ENCODE measurements at places on chromosomes 11 and 22. TPM values are rescaled to one million over a fixed set of nuclear protein-coding genes. Genes with fewer than 3 reads are reported as not detected.

DNA sequence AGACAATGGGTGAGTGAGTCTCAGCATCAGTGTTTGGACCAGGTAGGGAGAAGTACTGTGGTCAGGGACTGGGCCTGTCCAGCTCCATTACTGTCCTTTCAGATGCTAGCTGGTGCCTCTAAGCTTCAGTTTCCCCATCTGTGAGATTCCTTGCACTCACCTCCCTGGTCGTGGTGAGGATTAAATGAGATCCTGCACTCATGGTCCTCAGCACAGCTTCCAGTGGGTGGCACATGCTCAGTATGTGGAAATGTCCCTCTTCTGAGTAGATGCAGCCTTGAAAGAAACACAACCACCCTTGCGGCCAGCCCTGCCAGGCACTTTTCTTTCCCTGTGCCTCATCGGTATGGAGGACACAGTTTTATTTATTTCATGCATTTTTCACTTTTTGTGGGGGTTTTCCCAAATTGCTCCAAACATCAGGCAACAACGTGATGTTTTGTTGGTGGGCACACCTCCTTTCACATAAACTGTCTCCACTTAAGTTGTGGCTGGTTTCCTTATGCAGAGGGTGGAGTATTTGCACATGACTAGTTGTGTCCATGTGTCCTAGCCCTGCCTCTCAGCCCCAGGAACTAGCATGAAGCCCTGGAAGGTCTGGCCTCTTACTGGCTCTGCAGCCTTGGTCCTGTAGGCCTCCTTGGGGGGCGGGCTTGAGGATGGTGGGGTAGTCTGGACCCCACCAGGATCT, 1.1 kb downstream of the LZTR1 start:
- DNase-seq = no peak

DNA sequence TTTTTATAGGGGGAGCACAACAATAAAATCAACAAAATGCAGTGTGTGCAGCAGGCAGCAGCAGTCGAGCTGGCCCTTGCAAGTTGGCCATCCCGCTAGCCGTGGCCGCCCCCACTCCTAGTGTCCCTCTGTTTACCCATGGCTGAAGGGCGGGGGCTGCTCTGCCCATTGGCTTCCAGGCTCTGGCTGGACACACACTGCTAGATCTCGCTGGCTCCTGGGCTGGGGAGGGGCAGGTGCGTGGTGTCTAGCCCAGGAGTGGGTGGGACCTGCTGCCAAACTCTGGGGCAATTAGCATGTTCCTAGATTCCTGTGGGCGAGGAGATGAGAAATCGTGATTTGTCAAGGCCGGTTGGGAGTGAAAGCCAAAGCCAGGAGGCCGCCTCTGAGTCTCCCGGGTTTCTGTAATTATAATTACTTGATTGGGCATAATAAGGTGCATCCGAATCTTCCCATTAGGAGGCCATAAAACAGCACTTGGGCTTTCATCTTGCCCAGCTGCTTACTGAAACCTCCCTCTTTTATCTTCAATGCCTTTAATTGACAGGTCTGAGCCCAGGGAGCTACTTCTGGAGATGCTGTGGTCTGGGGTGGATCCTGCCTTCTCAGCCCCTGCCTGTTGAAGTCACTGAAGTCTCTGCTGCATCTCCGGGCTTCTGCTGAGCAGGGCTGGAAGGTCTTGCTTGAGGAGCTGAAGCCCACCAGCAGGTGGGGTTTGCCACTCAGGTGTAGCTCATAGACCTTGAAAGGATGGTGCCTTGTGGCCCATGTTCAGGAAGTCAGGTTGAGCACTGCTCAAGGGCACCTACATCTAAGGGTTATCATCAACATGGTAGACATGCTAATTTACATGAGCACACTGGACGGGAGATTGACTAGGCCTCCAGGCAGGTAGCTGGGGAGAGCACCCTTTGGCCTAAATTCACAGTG, 44.5 kb upstream of the DKK3 start:
- no peak for DNase-seq

Gene NAV2
- 65.9 TPM for total RNA-seq

DNA sequence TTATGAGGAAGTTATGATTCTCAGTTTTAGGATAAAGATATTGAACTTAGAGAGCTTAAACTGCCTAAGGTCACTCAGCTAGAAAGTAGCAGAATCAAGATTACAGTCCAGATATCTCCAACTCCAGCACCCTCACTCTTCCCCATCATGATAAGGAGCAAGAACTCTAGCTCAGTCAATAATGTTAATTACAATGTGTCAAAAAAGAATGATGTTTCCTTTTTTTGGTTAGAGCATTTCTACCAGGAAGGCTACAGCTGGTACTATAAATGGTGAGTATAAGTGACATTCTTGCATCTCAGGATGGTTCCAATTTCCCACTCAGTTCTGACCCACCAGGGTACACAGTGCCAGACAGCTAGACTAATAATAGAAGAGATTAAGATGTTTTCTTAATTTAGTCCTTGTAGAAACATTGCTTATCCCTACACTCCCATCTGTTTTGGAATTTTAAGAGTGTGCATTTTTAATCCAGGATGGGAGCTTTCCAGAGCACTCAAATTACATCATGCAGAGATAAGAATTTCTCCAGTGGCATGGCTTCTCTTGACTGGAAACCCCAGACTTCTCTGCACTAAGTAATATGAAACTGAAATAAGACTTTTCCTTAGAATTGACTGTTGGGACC, 21.6 kb upstream of the BBOX1 start:
- DNase-seq = no peak

- no peak for DNase-seq
Observed at GRCh38 chr11:48017105-48017830, 36.9 kb downstream of the PTPRJ start.

DNA sequence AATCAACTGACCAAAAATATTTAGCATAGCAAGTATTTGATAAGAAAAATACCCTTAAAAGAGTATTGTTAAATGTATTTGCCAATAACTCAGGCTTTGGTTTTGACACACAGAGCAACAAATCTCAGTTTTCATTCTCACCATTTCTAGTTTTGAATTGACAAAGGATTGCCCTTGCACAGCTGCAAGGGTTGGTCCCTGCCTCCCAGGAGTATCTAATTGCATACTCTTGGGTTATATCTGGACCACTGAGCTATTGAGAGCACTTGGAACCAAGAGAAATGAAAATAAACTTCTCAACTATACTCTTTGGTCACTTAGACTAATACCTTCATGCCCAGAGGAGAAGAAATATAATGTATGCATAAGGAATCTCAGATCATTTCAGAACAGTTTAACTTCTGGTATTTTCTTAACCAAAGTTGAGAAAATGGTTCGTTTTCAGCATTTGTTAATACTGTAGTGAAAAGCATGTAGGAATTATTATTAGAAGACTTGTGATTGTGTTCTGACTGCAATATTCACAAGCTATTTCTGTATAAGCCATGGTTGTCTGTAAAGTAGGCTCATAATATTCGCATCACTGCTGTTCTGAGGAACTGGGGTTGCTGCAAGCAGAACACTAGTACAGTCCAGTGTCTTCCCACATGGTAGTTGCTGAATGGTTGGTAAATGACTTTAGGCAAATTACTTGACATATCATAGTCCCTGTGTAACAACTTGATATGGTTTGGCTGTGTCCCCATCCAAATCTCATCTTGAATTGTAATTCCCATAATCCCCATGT, 7.9 kb downstream of the C2CD3 start:
- no peak for DNase-seq

Gene CABP4
- 1.9 TPM for total RNA-seq

Gene MRPL49
- 45.4 TPM for total RNA-seq

GRCh38 chr22:41403532-41404318, 22.0 kb downstream of the TEF start:
- DNase-seq = peak; percentile 87

GRCh38 chr11:10317776-10318526, 13.1 kb downstream of the ADM start:
- DNase-seq = no peak

GRCh38 chr22:44496844-44497217, 1.2 kb downstream of the RTL6 start:
- DNase-seq = no peak

- DNase-seq = no peak
Observed at GRCh38 chr11:111633248-111633647, 31.0 kb downstream of the SIK2 start.

GRCh38 chr11:63603180-63603518, 11.1 kb downstream of the PLAAT3 start:
- no peak for DNase-seq

DNA sequence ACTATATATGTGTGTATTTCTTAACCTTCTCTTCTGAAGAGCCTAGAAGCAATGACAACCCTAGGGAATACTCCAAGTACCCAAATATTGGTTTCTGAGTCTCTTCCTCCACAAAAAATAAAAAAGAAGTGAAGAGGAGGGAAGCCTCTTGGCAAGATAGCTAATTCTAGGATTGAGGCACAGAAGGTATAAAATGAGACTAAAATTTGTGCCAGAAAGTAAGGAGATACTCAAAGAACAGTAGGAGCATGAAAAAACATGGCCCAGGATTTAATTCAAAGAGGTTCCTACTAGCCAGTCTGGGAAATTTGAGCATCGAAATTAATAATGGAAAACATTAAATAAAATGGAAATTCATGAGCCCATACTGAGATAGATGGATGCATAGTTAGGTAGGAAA, 112.1 kb downstream of the PAX6 start:
- DNase-seq = no peak
